Kidney (tissue), 22 donors: ENCODE measurements at places on chromosomes 12 and 14. TPM values are rescaled to one million over a fixed set of nuclear protein-coding genes. Genes with fewer than 3 reads are reported as not detected.

The SCN8A gene
- 1.4 TPM for total RNA-seq

The AQP2 gene
- 122 TPM for total RNA-seq

The E2F7 gene
- 0.28 TPM for total RNA-seq

The HEBP1 gene
- 66.8 TPM for total RNA-seq

The BDKRB1 gene
- total RNA-seq: 1.2 TPM

The COCH gene
- total RNA-seq: 1.6 TPM

- H3K36me3 ChIP-seq: no peaks in the 10 kb centered on the region
- H3K27ac ChIP-seq: no peak overlapping the region
- no peaks in the 10 kb centered on the region for H3K4me1 ChIP-seq
- DNase-seq: peak; percentile 71
These were observed 232.8 kb downstream of the MSRB3 start for GRCh38 chr12:65511134-65511834.

DNA sequence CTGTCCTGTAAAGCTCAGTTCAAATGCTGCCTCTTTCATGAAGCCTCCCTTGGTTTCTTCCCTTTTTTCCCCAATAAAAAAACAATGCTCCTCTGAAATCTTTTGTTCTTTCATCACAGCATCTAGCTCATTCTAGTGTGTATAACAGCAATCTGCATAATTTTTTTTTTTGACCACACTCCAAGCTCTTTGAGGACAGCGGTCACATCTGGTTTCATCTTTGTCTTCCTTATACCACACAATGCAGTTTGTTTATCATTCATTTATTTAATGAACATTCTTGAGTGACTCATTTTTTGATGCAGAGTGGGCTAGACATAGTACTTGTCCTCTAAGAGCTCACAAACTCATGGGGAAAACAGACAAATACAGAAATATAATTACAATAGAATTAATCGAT, 7.3 kb downstream of the GNG2 start:
- H3K4me3 ChIP-seq: no peak overlapping the region
- no peak overlapping the region for H3K27ac ChIP-seq
- no peak for DNase-seq
- H3K4me1 ChIP-seq: no peaks in the 10 kb centered on the region
- H3K27me3 ChIP-seq: no peaks in the 10 kb centered on the region

- peak overlapping the region; percentile 86 for H3K4me3 ChIP-seq
- DNase-seq: peak; percentile 30
- H3K36me3 ChIP-seq: no peaks in the 10 kb centered on the region
- H3K27me3 ChIP-seq: no peaks in the 10 kb centered on the region
- H3K27ac ChIP-seq: peak overlapping the region; percentile 97
These were observed 988 bp upstream of the TMEM263 start for GRCh38 chr12:106954462-106955376.

DNA sequence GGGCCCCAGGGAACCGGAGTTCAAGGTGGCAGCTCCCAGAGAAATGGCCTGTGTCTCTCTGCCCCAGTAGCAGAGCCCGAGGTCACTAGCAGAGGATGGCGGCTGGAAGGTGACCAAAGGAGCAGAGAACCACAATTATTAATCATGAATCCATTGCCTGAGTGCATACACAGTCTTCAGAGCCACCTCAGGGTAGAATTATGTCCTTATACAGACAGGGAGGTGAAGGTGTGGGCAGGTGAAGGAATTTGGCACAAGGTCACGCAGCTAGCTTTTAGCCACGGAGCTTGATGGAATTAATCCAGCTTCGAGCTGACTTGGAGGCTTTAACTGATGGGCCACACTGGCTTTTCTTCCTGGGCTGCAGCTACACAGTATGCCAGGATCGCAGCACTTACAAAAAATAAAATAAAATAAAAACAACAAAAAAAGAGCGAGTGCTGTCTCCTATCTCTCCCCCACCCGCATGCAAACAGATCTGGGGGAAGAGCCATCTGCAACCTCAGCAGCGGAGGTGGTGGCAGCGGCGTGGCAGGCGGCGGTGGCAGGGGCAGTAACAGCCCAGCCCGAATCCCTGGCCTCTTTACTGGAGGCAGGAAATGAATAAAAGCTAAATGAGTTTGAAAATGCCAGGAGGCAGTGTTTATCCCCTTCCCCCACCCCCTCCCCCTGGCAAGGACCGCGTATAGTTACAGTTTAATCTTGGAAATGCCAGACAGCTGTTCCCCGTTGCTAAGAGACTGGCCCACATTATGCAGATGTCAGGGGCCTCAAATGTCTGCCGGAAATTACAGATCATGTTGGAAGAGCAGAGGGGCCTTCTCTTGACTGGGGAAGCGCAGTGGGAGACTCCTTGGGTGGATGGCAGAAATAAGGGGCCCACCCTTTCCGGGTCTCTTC, 93.5 kb downstream of the LRRC74A start:
- peak overlapping the region; percentile 82 for H3K27ac ChIP-seq
- no peaks in the 10 kb centered on the region for H3K27me3 ChIP-seq
- DNase-seq: peak; percentile 95
- H3K36me3 ChIP-seq: no peaks in the 10 kb centered on the region
- H3K4me3 ChIP-seq: peak overlapping the region; percentile 5

GRCh38 chr14:90785471-90785870, 30.8 kb downstream of the TTC7B start:
- H3K36me3 ChIP-seq: peaks cover 4% of the 10 kb centered on the region
- no peak for DNase-seq
- no peaks in the 10 kb centered on the region for H3K27me3 ChIP-seq
- H3K4me3 ChIP-seq: no peak overlapping the region

DNA sequence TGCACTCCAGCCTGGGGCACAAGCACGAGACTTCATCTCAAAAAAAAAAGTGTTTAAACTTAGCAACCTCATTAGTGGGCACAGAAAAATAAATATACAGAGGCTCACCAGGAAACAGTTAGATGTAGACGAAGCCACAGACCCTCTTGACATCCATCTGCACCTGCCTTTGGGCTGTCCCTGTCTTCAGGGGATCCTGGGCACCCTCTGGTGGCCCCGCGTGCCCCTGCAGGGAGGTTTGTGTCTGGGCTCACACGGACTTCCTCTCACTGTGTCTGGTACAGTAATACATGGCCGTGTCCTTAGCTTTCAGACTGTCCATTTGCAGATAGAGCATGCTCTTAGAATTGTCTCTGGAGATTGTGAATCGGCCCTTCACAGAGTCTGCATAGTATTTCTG, 916.5 kb downstream of the TMEM121 start:
- H3K4me1 ChIP-seq: no peaks in the 10 kb centered on the region
- DNase-seq: no peak

DNA sequence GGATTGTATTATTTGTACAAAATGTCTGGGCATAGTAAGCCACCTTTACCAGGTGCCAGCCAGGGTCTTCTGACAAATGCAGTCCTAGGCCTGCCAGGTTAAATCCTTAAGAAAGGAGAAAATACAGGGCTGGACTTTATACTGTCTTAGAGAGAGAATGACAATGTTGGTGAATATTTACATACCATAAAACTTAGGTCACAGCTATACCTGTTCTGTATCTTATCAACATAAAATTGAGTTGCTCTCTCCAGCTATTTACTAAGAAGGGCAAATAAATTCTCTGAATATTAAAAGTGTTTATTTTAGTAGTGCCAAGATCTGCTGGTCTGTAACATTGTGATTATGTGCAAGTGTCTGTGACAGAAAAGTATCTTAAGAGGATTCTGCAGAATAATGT, 971.1 kb downstream of the AACS start:
- H3K36me3 ChIP-seq: no peaks in the 10 kb centered on the region
- H3K4me1 ChIP-seq: no peaks in the 10 kb centered on the region
- H3K4me3 ChIP-seq: no peak overlapping the region
- no peak overlapping the region for H3K27ac ChIP-seq
- no peaks in the 10 kb centered on the region for H3K27me3 ChIP-seq

- no peak overlapping the region for H3K27ac ChIP-seq
- no peak for DNase-seq
- no peaks in the 10 kb centered on the region for H3K36me3 ChIP-seq
These were observed 32.2 kb upstream of the UNC79 start for GRCh38 chr14:93398491-93398890.

GRCh38 chr12:16036073-16036472, 124.9 kb downstream of the DERA start:
- no peak overlapping the region for H3K4me3 ChIP-seq
- H3K27ac ChIP-seq: no peak overlapping the region
- H3K27me3 ChIP-seq: no peaks in the 10 kb centered on the region
- no peaks in the 10 kb centered on the region for H3K36me3 ChIP-seq
